ENCODE measurements at places on chromosomes 1 and 21.

DNA sequence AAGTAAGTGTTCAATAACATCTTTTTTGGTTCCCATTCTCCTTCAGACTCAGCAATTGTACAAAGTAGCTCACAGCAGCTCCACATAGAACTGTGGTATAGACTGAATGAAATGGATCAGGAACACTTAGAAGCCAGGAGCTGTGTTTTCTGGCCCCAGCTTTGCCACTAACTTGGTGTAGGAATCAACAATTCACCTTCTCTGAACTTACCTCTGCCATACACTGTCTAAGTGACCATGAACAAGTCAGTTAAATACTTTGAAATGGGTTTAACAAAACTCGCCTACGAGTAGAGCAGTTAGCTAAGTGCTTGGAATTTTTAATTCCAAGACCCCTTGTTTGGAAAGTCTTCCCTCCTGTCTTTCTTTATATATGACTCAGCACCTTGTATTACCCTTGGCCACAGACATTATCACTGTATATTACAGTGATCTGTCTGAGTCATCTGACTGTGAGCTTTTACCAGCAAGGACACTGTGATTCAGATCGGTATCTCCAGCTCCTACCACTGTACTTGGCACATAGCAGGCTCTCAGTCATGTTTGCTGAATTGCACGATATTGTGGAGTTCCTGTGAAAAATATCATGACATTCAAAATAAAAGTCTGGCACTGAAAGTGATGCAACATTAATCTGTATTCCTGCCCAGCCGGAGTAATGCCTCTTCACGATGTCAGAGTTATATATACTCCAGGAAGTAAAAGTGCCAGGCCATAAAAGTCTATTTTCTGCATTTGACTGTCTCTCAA is 101.7 kb upstream of the BEND5 start:
- no peak for DNase-seq

DNA sequence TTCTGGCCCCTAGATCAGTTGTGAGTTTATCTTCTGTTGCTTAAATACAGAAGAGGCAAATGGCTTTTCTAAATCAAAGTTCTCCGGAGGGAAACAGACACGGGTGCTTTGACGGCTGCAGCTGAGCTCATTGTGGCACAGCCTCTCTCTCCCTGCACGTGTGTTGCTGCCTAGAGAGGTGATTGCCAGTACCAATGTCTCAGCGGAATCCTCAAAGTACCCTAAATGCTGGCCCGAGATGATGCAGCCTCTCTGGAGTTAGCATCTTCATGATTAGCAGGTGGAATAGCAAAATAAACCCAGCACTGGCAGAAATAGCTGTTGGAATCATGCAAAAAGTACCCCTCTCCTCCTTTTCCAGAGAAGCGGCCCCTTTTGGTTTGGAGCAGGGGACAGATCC is 192.2 kb downstream of the PRDM2 start:
- DNase-seq = no peak

GRCh38 chr1:116956378-116956777 is 45.2 kb upstream of the CD101 start:
- no peak for DNase-seq

GRCh38 chr21:42480736-42481135 is 15.3 kb downstream of the RSPH1 start:
- DNase-seq = no peak

GRCh38 chr1:15943992-15944307 is 32.0 kb downstream of the ZBTB17 start:
- no peak for DNase-seq
